ENCODE measurements at places on chromosomes 2 and 18.

DNA sequence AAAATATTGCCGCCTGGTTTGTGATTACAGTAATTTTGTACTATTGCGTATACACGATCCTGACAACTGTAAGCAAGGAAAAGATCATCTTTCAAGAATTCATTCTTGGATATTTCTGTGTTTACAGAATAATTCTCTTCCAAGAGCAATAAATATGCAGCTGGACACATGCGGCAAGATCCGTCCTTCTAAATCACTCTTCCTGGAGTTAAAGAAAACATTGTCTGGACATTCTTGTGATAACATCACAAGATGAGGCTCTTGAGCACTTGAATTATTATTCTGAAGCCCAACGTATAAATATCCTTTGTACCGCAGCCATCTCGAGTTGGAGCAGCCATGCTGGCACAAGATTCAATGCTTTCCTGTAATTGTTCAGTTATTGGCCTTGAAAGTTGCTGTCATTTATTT, 9.9 kb downstream of the FHL2 start:
- DNase-seq = no peak

- DNase-seq = no peak
Observed at GRCh38 chr2:234005126-234005525, 45.4 kb upstream of the SPP2 start.

DNA sequence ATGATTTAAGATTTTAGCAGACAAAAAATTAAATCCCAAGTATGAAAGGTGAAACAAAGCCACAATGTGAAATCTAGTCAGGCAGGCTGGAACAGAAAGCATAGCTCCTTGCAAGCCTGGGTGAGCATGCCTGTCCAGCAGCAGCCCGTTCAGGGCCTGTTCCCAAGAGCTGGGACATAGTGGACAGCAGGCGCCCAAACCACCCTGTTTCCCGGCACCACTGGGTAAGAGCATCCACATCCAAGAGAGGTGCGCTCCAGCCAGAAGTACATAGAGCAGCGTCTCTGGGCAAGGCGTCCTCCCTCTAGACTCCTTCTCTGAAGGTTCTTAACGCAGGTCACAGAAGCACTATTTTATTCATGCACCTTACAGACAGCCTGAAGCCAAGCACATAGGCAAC, 80.8 kb downstream of the DNER start:
- no peak for DNase-seq

GRCh38 chr18:61924550-61924949, 31.7 kb upstream of the RNF152 start:
- no peak for DNase-seq

DNA sequence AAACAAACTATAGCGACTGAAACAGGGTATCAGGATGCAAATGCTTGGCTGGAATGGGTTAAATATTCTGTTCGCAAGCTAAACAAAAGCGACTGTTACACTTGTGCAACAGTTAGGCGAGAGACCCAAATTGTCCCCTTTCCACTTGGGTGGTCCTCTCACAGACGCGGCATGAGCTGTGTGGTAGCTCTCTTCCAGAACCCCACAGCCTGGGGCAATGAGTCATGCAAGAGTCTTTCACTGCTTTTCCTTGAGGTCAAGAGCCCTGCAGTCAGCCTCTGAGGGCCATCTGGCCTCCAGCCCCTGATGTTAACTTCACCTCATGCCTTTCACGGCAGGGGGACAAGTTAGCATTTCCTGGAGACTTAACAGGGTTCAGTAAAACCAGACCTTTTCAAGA, 25.7 kb downstream of the SULT1C4 start:
- DNase-seq = no peak

GRCh38 chr18:49855711-49856415, 42.5 kb upstream of the ACAA2 start:
- no peak for DNase-seq

DNA sequence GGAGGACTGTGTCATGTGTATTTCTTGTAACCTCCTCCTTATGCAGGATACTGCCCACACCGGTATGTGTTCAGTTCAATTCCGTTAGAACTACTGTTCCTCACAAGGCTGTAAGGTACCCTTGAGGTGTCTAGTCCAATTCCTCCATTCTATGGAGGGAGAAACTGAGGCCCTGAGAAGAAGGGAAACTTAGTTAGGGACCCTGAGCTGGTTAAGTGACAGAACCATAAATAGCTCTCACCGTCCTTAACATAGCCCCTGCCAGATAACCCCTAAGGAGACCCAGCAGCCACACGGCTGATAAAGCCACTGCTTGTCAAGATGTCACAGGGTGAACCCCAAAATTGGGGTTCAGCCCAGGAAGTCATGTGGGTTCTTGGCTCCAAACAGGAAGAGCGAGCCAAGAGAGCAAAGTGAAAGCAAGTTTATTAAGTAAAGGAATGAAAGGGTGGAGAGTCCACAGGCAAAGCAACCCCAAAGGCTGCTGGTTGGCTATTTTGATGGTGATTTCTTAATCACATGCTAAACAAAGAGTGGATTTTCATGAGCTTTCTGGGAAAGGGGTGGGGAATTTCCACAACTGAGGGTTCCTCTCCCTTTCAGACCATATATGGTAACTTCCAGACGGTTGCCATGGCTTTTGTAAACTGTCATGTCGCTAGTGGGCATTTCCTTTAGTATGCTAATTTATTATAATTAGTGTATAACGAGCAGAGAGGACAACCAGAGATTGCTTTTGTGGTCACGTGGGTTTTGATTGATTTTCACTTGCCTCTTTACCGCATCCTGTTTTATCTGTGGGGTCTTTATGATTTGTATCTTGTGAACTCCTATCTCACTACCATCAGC, 83.4 kb upstream of the RTN4 start:
- DNase-seq = peak; percentile 24

- DNase-seq = no peak
Observed at GRCh38 chr2:76556018-76556417, 845.3 kb upstream of the GCFC2 start.

- no peak for DNase-seq
Observed at GRCh38 chr18:50142441-50143120, 52.4 kb downstream of the MYO5B start.

- no peak for DNase-seq
Observed at GRCh38 chr18:73735836-73736235, 411.8 kb downstream of the FBXO15 start.

DNA sequence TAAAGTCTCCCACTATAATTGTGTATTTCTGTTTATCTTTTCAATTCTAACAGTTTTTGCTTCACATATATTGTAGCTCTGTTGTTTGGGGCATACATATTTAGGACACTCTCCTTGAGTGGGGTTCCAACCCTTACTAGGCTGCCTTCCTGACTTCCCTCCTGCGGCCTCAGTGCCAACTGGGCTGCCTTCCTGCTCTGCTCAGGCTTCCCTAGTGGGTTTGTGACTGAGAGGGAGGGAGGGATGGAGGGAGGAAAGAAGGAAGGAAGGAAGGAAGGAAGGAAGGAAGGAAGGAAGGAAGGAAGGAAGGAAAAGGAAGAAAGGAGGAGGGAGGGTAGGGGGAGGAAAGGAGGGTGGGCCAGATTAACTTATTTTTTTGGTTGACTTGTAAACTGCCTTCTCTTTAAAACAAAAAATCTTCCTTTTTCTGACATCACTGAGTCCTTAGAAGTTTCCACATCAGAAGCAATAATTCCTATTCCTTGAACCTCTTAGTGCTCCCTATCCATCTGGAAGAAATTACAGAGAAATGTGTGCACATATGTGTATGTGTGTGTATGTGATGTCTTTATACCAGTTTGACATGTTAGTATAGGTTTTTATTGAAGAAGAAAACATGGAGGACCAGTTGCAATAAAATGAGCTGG, 145.4 kb upstream of the PGAP1 start:
- no peak for DNase-seq

- DNase-seq = no peak
Observed at GRCh38 chr18:50726960-50727589, 92.7 kb downstream of the MRO start.

DNA sequence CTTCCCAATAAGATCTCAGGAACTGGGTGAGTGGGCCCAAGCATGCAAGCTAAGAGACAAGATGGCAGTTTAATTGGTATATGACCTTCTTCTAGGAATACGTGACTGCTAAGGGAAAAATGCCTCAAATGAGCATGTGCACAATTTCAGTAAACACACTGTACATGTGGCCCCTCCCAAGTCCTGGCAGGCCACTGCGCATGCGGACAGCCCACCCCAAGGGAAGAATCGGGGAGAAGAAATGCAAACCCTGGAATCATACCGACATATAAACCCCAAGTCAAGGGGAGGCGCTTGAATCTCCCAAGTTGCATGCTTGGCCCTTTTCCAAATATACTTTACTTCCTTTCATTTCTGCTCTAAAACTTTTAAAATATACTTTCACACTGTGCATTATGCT, 15.2 kb upstream of the CCDC93 start:
- no peak for DNase-seq

GRCh38 chr2:234730066-234730640, 221.7 kb upstream of the SH3BP4 start:
- DNase-seq = no peak

DNA sequence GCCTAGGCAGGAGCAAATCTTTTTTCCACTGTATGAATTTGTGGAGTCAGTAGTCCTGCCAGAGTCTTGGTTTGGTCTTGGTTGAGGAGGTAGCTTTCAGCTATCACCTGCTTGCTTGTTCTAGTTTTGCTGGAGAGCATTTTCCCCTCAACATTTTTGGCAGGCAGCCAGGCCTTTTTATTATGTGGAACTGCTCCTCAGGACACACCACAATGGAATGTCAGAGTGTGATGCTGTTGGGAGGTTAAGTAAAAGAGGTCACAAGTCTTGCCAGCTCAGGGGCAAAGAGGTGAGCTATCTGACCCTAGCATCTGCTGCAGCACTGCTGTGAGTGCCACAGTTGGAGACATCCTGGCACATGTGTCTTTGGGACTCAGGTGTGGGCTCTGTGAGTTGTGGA, 258.0 kb downstream of the CNTNAP5 start:
- no peak for DNase-seq

DNA sequence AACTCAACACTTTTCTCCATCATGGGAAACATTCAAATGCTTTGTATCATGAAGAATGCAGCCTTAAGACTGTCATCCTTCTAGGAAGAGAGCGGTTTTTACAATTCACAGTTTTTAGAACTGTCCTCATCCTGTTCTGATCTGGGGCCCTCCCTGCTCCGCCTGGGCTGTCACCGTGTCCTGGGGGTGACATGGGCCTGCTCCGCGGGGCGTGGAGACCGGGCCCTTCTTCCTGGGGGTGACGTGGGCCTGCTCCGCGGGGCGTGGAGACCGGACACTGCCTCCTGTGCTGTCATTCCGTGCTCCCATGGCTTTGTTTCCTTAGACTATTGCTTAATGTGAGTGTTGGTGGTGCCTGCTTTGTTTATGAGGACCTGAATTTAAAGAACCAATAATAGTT, 122.8 kb downstream of the TMEM18 start:
- DNase-seq = no peak

DNA sequence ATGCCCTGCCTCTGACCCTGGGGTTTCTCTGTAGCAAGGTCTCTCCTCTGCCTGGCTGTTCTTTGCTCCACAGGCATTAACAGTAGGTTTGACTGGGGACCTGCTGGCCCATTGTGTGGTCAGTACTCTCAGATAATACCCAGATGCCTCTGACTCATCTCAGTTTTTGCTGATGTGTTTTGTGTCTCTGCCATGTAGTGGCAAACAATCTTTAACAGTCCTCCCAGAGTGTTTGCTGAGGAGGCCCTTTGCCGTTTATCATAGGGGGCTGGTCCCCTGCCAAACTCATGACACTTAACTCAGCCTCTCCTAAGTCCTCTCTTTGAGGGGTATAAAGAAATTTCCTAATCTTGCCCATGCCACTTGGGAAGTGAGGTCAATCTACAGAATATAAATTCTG, 793.7 kb upstream of the FANCL start:
- DNase-seq = no peak

GRCh38 chr2:65666156-65666725, 233.8 kb upstream of the SPRED2 start:
- no peak for DNase-seq

- no peak for DNase-seq
Observed at GRCh38 chr18:29176681-29177080, 999.8 kb upstream of the CDH2 start.

- DNase-seq = no peak
Observed at GRCh38 chr2:119196301-119197125, 27.1 kb upstream of the STEAP3 start.

DNA sequence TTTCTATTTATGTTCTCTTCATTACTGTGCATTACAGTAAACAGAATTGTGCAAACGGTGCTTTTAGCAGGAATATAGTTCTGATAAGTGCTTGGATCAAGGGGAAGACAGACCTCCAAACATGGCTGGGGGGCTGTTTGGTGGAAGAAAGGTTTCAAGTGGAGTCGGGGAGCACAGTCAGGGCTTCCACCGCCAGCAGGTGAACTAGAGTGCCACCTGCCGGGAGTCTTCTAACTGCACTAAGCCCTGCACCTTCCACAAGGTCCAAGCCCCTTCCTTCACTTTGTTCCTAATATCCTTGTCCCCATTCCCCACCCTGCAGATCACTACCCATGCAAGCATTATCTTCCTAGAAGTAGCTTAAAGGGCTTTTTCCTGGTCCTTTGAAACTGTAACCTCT, 11.1 kb downstream of the ONECUT2 start:
- no peak for DNase-seq

DNA sequence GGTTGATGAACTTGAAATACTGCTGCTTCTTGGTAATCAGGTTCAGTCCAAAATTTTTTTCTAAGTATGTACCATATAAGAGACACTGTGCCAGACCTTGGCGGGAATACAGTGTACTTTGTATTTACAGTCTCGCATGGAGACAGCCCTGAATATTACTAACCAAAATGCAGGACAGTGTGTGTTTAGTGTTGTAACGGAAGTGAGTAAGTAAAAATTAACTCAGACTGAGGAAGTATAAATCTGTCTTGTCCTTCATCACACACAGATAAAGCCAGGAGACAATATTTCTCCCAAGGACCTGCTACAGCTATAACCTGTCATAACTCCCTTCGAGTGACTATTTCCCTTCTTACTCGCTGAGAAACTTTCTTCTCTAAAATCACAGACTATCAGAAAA, 76.9 kb downstream of the ACTR3 start:
- DNase-seq = no peak

DNA sequence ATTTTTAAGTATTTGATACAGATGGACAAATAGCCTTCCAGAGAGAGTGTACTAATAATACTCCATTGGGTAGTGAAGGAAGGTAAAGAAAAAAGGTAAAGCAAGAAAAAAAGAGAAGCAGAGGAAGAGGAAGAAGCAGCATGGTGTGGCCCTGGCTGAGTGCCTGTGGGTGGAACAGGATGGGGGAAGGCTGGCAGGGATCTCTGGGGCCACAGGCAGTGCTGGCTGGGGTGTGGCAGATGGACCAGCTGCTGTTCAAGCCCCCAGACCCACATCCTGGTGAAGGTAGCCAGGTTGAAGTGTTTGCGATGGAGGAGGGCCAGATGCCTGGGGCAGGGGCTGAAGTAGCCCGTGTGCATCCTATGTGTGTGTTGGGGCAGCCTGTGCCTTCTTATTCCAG, 79.0 kb downstream of the DYSF start:
- no peak for DNase-seq

GRCh38 chr2:61493523-61493942, 22.6 kb upstream of the USP34 start:
- no peak for DNase-seq

DNA sequence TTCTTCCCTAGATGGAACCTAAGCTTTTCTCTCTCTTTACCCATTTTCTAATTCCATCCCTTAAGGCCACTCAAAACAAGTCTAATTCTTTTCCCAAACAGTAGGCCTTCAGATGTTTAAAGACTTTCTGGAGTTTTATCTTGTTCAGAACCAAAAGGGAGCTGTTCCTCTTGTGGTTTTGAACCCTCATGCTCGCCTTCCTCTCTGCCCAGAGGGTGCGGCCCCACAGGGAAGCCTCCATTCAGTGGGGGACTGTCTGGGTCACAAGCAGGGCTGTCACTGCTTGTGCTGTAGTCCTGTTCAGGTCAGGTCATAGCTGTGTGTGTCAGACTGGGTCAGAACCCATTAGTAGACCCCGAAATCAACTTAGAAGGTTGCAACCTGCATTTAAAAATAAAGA, 56.5 kb downstream of the TET3 start:
- no peak for DNase-seq
